AML-193 (cell line): ENCODE measurements at places on chromosomes 11 and 22.

DNA sequence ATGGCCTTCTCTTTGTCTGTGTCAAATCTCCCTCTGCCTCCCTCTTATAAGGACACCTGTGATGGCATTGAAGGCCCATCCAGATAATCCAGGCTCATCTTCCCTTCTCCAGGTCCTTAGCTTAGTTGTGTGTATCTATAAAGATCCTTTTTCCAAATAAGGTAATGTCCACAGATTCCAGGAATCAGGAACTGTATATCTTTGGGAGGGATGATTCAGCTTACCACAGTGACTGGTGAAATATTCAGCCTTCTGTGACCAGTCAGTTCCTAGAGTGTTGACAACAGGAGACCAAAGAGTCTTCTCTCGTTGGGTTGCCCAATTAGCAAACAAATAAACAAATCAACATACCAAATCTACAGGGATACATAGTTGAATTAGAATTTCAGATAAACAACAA, 175.8 kb downstream of the MPPED1 start:
- DNase-seq = no peak

DNA sequence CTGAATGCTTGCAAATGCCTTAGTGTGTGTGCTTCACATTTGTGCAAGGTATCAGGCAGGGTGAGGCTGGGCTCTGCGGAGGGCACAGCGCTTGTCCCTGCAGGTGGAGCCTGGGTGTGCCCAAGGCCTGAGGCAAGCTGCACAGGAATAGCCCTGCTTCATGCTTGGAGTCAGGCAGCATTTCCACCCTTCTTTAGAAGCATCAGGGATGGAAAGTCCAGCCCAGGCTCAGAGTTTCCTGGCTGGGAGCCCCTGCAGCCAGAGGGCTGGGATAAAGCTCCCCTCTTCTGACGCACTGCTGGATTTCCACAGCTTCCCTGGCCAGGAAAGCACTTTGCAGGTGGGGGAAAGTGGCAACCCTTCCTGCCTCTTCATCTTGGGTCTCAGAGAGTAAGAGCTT, 63.4 kb downstream of the GALNT18 start:
- DNase-seq = no peak

- no peak for DNase-seq
Measured at GRCh38 chr11:117256573-117256972, 24.1 kb downstream of the RNF214 start.

- peak; percentile 65 for DNase-seq
Measured at GRCh38 chr11:19553683-19554333, 158.8 kb upstream of the NAV2 start.

DNA sequence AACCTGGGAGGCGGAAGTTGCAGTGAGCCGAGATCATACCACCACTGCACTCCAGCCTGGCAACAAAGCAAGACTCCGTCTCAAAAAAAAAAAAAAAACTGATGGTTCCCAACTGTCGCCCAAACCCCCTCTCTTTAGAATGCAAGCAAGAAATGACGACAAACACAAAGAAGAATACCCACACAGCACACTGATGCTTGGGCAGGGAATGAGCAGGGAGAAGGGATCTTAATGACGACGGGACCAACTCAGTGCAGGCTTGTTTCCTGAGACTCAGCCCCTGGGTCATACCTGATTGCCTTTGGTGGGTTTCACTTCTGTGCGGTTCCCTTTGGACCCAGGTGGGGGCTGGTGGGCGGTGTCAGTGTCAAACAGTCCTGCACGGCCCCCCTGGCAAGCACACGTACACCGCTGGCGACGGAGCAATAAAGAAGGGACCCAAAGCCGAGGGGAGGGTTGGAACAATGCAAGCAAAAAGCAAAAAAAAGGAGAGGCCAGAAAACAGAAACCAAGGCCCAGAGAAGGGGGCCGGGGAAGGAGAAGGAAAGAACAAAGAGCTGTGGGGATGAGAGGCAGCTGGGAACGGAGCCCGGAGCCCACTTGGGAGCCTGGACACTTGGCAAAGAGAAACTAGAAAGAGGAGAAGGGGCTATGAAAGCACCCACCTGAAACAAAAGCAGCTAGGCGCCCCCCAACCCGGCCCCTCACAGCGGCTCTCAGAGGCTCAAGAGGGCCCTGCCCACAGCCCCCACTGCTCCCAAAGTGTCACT, 99.6 kb downstream of the CELSR1 start:
- no peak for DNase-seq

DNA sequence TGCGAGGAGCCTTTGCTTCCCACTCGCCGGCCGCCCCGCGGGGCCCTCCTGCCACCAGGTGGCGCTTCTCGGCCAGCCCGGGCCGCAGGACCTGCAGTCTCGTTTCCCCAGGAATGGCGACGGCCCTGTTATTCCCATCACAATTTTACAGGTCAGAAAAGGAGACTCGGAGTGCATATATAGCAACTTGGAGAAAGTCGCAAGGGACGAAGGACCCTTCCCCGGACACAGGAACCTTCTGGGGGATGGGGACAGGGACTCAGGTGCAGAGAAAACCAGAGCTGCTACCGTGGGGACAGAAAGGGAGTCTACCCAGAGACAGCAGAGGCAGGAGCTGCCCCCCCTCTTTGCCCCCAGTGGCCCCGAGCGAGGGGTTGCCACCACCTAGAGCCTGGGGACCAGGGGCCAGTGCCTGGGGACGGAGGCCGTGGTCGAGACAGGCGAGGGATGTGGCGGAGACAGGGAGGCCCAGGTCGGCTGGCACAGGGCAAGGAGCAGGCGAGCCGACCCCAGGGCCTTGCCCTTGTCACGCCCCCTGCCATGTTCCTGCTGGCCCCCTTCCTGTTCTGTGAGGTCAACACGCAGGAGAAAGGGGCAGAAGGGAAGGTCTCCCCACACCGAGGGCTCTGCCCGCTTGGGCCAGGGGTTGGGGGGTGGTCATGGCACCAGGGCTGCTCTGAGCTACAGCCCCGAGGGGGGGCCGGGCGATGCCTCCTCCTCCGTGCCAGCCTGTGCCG, 3.5 kb upstream of the KRTAP5-6 start:
- DNase-seq = peak; percentile 8

- no peak for DNase-seq
Measured at GRCh38 chr11:75945446-75945845, 130.4 kb downstream of the UVRAG start.

- no peak for DNase-seq
Measured at GRCh38 chr22:21941921-21942320, 10.7 kb downstream of the PPM1F start.
